ENCODE measurements at places on chromosomes 3 and 15.

GRCh38 chr15:47991357-47991756 lies 129.4 kb upstream of the SLC24A5 start:
- DNase-seq, result no peak

- DNase-seq, result no peak
These were observed 58.7 kb downstream of the CRTC3 start for GRCh38 chr15:90588427-90588826.

- no peak for DNase-seq
These were observed 2.9 kb upstream of the PRRT3 start for GRCh38 chr3:9955067-9955502.

DNA sequence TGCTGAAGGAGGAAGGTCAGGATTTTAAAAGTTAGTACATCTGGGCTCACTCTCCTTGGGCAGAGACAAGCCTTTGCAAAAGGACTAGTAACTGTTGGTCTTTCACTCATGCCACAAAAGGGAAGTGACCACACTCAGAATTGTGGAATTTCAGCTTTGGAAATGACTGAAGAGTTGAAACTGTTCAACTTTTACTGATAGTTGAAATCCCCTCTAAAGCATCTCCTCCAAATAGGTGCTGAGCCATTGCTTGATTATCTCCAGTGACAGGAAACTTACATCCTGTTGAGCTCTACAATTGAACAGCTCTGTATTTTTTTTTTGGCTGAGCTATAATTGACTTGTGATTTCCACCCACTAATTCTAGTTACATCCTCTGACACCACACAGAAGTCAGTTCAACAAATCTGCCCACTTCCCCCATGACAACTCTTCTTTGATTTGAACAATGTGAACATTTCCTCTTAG lies 254.8 kb upstream of the TPRG1 start:
- no peak for DNase-seq

GRCh38 chr15:101651554-101652097 lies 555 bp downstream of the TM2D3 start:
- no peak for DNase-seq

- no peak for DNase-seq
These were observed 97.4 kb downstream of the ST6GAL1 start for GRCh38 chr3:187027531-187028278.

GRCh38 chr15:98063871-98064270 lies 103.4 kb downstream of the ARRDC4 start:
- no peak for DNase-seq

- DNase-seq, result no peak
These were observed 307.2 kb upstream of the CNTN3 start for GRCh38 chr3:74921676-74922075.

GRCh38 chr3:61707492-61707891 lies 146.1 kb downstream of the PTPRG start:
- DNase-seq, result no peak

GRCh38 chr15:77032052-77032646 lies 37.2 kb downstream of the PSTPIP1 start:
- DNase-seq, result no peak

GRCh38 chr3:38634111-38634510 lies 15.4 kb downstream of the SCN5A start:
- no peak for DNase-seq

- DNase-seq, result no peak
These were observed 197.5 kb upstream of the LYSMD4 start for GRCh38 chr15:99930696-99931095.

DNA sequence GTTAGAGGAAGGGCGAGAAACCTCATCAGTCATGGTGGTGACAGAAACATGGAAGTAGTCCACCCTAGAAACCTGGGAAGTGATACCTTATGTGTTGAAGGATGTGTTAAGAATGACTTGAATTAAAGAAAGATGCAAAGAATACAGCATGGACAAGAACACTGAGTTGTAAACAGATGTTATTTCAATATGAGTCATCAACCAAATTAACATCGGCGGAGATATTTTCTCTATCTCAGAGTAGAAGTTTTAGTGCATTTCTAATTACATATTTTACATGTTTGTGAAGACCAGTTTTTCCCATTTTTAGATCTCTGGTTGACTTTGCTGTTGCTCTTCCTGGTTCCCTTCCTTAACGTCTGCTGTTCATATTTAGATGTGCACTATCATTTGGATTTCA lies 268.8 kb upstream of the TBL1XR1 start:
- DNase-seq, result no peak

DNA sequence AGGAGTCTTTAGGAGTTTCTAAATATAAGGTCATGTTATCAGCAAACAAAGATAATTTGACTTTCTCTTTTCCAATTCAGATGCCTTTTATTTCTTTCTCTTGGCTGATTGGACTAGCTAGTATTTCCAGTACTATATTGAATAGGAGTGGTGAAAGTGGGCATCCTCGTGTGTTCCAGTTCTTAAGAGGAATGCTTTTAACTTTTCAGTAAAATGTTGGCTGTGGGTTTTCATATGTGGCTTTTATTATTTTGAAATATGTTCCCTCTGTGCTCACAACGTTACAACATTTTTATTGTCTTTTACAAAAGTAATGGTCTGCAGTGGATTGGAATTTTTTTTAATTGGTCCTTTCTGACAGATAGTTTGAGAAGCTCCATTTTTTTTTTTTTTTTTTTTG lies 8.2 kb upstream of the ZNF280D start:
- no peak for DNase-seq

DNA sequence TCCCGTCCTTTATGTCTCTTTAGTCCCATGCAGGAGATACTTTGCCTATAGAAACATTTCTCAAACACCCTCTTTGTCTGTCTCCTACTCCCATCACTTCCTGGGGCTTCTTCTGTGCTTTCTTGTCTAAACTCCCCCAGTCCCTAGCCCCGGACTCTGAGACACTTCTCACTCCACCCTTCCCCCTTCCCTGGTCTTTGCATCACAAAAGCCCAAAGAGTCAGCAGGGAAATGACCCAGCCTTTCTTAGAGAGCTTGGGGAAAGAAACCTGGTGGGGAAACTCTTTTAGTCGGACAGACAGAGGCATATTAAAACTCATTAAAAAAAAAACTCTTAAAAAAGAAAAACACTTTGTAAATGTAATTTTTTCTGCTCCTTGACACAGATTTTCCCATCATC lies 211.2 kb downstream of the TJP1 start:
- no peak for DNase-seq

DNA sequence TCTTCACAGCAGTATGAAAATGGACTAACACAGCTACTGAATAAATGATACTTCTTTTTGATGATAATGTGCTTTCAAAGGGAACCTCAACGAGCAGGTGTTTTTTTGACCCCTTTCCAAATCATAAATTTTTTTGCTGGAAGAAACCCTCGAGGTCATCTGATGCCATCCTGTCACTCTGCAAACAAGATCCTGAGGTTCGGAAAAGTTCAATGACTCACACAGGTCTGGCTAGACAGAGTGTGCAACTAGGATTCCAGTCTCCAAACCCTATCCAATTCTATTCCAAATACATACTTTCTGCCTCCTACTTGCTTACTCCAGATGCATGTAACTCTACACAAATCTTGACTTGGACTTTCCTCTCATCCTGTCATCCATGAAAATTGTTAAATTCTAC lies 124.7 kb downstream of the NEDD4 start:
- no peak for DNase-seq

- DNase-seq, result no peak
These were observed 323.4 kb upstream of the GBE1 start for GRCh38 chr3:82084824-82085223.

GRCh38 chr3:146543461-146544001 lies 876 bp downstream of the PLSCR1 start:
- DNase-seq, result no peak

DNA sequence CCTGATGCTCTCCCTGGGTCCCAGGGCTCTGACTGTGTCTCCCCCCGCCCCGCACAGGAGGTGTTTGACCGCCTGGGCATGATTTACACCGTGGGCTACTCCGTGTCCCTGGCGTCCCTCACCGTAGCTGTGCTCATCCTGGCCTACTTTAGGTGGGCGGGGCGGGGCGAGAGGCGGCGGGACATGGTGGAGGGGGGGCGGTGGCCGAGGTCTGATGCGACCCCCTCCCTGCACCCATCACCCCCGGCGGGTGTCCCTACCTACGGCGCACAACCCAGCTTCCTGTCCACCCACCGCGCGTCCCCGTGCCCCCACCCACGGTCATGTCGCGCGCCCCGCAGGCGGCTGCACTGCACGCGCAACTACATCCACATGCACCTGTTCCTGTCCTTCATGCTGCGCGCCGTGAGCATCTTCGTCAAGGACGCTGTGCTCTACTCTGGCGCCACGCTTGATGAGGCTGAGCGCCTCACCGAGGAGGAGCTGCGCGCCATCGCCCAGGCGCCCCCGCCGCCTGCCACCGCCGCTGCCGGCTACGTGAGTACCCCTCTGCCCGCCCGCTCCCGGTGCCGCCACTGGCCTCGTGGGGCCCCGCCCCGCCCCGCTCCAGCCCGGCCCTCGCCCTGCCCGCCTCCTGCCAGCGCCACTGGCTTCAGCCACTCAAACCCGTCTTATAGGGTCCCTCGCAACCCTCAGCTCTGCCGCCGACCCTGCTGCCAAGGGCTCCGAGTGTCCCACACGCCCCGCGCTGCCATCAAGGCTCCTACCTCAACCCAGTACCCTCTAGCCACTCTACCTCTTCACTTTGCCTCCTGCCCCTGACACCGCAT lies 21.0 kb downstream of the PTH1R start:
- DNase-seq, result no peak

GRCh38 chr3:58052373-58053273 lies 44.4 kb downstream of the FLNB start:
- no peak for DNase-seq

- DNase-seq, result no peak
These were observed 72.2 kb upstream of the RAD18 start for GRCh38 chr3:9035473-9035872.

DNA sequence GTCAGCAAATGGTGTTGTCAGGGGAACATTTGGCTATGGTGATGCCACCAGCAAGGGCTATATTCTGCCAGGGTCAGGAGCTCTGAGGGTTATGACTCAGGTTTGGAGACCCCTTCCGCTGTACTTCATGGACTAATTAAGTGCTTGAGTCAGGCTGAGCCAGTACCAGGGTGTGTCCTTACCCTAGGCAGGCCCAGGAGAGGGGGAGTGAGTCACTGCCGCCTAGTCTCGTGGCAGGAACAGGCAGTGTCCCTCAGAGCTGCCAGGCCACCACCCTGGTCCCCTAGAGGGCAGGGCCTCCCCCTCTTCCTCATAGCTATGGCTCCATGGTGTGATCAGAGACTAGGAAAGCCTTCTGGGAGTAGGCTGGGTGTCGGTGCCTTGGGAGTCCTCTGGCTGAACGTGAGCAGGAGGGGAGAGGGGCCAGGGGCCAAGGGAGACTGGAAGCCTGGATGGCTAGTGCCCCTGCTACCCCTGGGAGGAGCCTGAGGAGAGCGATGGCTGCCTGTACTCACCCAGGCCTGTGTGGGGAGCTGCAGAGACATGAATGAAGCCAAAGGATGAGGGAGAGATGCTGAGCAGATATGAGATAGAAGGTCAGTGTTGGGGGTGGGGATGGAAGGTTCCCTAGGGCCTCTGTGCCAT lies 10.6 kb downstream of the MAPKAPK3 start:
- DNase-seq, result no peak

DNA sequence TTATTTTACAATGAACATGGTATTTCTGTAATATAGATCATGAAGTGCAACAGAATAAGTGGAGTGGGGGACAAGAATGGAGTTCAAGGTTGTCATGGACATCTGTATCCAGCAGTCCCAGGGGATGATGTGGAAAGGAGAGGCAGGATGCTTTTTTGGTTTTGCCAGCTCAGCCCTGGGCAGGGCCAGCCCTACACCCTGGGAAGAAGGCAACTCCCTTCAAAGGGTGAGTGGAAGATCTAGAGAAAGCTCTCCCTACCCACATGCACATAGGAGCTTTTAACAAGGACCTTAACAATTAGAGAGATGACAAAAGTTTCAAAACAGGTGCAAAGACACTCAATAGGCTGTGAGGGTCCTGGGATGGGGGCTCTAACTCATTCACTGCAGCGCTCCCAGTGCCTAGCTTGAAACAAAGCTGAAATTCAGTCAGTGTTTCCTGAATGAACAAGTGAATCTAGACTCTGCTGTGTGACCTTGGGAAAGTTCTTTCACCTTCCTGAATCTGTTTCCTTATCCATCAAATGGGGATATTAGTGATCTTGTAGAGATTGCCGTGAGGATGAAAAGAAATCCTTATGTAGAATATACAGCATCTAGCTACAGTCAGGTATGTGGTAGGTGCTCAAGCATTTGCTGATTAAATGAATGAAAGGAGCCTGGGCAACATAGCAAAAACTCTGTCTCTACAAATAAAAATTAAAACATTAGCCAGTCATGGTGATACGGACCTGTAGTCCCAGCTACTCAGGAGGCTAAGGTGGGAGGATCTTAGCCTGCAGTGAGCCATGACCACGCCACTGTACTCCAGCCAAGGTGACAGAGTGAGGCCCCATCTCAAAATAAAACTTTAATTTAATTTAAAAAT lies 14.3 kb downstream of the BHLHE40 start:
- no peak for DNase-seq

DNA sequence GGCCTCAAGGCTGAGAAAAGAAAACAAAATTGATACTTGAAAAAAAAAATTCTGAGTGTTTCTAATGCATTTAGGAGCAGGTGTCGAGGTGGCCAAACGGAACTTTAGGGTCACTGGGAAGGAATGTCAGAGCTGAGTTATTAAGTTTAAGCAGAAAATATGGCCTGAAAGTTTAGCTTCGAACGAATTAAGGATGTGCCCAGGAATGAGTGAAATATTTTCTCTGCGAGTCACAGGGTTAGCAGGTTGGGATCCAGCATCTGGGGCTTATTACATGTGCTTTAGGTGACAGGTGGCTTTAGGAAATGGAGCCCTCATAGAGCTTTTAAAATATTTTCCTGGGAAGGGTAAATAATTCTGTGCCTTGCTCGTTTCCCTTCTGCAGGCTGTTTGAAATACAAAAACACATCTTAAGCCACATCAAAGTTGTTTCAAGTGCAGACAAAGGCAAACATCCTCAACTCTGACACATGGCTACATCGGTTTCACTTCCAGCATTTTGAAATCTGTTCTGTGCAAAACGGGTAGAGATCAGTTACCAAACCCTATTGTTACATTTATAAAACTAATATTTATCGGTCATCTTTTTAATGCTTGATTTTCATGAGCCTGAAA lies 143.1 kb upstream of the ARRDC4 start:
- DNase-seq, result no peak

DNA sequence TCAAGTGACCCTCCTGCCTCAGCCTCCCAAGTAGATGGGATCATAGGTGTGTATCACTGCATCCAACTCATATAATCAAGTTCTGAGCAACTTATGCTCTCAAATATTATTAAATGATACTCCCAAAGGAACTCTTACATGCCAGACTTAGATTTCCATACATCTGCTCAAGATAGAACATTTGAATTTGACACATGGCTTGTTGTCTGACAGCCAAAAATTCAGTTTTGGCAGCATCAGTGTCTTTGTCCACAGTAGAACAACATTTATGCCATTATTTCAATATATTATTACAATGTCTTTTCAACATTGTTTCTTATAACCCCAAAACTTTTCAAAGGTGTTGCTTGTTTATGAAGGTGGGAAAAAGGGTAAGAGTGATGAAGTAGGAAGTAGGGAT lies 116.2 kb downstream of the SUCNR1 start:
- no peak for DNase-seq

- no peak for DNase-seq
These were observed 32.8 kb downstream of the ETV5 start for GRCh38 chr3:186075931-186076567.

Measured in stimulated activated CD4-positive, alpha-beta T cell treated with anti-CD3 and anti-CD28 coated beads, Interleukin-15, amount 100 ng/mL, for 1 hour (primary cell).